ENCODE measurements at places on chromosomes 7 and 10.

GRCh38 chr7:98643236-98643985 lies 26.3 kb downstream of the NPTX2 start:
- DNase-seq, result no peak

DNA sequence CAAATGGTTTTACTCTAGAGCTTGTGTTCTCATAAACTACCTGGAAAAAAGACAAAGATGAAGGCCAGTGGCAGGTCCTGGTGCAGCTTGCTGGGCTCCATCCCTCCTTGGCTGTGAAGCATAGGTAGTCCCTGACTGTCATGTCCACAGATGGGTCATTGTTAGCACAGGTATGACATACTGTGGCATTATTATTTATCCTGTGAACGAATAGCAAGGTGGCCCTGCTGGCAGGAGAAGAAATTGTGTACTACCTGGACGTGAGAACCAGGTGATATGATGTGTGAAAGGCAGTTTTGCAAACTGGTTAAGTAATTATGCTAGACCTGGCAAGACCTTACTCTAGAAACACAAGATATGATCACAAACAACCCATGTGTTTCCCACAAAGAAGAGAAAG lies 63.9 kb downstream of the CCDC71L start:
- DNase-seq, result no peak

DNA sequence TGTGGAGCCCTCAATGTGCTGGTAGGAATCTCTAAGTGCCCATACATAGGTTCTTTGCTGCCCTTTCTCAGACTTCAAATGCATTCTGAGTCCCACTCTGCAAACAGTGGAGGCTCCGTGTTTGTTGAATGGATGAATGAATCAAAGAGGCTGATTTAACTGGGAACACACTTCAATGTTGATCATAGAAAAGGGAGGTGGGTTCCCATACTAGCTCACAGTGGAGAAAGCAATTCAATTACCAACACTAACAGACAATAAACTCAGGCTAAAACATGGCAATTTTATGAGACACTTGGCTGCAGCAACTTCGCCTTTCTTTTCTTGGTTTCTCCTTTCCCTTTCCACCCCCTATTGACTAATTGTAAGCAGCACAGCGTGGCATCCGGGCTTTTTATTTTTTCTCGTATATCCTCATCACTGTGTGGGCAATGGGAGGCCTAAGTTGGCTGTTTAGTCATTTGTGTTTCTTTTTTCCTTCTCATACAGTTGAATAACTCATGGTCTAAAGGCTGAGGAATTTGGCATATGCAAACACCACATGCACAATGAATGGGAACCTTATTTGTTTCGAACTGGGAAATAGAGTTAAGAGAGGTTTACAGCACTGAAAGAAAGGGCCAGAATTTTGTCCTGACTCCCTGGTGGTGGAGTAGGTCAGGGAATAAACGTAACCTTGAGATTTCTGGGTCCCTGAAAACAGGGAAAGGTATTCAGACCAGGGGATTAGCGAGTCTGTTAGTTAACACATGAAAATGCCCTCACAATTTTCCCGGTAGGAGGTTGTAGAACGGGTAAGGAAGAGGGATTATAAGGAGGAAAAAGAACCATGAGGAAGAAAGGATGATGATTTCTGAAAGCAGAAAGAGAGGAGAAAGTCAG lies 858.5 kb downstream of the KCNMA1 start:
- no peak for DNase-seq

- DNase-seq, result no peak
Measured at GRCh38 chr10:124374535-124375352, 44.0 kb downstream of the OAT start.

- DNase-seq, result no peak
Measured at GRCh38 chr10:94129393-94130130, 135.8 kb downstream of the PLCE1 start.

DNA sequence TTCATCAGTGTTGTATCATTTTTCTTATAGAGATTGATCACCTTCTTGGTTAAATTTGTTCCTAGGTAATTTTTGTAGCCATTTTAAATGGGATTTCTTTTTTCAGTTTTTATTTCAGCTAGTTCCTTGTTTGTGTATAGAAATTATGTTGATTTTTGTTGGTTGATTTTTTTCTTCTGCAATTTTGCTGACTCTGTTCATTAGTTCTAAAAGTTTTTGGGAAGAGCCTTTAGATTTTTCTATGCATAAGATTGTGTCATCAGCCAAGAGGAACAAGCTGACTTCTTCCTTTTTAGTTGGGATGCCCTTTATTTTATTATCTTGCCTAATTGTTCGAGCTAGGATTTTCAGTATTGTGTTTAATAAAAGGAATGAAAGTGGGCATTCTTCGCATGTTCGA lies 222.2 kb upstream of the TEX47 start:
- DNase-seq, result no peak

DNA sequence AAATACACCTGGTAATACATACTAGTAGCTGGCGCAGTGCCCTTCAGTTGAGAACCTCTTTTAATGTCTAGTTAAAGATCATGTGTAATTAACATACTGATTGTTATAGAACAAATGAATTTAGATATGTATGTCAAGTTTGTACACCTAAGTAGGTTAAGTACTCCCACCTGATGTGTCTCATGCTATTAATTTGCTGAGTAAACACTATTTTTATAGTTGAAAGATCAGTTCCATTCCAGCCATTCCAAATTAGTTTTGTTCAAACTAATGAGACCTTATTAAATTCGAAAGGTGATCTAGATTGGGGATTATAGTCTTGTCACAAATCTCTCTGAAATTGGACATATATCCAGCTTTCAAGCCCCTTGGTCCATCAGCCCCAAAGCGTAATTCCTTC lies 710.0 kb downstream of the LRMDA start:
- DNase-seq, result no peak

DNA sequence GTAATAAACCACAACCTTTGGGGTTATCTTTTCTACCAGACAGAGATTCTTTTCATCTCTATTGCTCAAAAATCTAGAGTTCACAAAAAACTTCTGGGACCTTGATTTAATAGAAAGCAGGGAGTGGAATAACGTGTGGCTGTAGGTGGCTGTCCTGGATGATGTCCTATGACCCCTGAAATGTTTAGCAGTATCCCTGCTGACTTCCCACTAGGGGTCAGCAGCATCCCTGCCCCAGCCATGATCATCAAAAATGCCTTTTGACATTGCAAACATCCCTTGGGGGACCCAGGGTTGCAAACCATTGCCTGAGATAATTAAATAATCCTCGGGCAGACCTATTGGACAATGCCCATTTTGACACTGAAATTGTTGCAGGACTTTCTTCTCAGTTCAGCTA lies 177.1 kb downstream of the USP6NL start:
- no peak for DNase-seq

DNA sequence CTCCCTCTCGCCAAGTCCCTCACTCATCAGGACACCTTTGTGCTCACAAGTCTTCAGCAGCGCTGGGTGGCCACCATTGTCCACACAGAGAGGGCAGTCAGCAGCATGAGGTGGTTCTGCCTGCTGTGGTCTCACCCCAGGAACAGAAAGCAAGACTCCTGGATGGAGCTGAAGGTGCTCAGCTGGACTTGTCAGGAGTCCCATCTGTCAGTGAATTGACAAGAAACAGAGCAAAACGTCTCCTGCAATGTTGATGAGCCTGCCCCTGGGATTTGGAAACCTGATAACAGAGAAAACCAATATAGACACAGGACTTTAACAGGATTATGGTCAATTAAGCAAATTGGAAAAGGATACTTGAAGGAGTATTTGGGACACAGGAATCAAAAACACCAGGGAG lies 122.2 kb upstream of the PRSS58 start:
- no peak for DNase-seq

- DNase-seq, result no peak
Measured at GRCh38 chr7:141695803-141696289, 6.1 kb downstream of the DENND11 start.

DNA sequence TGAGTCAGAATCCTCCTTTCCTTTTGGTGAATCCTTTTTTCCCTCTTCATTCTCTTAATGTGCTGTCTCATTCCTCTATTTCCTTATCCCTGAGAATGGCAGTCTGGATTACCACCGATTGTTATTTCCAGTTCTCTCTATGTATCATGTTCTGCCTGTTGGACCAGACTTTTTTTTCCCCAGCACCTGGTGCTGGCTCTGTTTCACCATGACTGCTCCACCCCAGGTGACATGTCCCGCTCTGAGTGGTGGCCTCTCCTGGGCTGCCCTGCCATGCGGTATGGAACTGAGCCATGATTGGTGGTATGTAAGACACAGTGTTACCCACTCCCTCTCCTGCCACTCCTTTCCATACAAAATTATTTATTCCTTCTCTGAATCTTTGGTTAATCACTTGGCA lies 399.9 kb downstream of the GATA3 start:
- no peak for DNase-seq

GRCh38 chr7:155361346-155361680 lies 63.6 kb downstream of the INSIG1 start:
- DNase-seq, result no peak

GRCh38 chr7:72219500-72219899 lies 192.6 kb downstream of the CALN1 start:
- DNase-seq, result no peak

DNA sequence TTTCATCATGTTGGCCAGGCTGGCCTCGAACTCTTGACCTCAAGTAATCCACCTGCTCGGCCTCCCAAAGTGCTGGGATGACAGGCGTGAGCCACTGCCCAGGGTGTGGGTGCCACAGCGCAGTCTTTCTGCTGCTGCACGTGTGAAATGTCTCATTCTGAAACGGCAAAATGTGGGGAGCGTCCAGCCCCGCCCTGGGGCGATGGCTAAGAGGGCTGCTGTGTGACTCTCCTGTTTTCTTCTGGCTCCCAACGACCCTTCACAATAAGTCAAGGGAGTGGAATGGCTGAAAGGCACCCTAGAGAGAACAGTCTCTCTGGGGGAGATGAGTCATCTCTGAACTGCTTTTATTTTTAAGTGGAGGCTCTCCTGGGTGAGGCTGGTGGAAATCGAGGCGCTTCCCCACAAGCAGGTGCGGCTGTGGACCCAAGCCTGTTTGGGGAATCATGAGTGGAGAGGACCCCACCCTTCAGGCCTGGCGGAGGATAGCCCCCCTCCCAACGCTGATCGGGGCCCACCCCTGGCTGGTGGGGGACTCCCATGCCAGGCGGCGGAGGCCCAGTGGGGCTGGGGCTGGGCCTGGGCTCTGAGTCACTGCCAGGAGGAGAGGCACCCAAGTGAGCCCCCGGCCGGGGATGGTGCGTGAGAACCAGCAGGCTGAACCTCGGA lies 18.0 kb downstream of the ADAP1 start:
- DNase-seq, result no peak

DNA sequence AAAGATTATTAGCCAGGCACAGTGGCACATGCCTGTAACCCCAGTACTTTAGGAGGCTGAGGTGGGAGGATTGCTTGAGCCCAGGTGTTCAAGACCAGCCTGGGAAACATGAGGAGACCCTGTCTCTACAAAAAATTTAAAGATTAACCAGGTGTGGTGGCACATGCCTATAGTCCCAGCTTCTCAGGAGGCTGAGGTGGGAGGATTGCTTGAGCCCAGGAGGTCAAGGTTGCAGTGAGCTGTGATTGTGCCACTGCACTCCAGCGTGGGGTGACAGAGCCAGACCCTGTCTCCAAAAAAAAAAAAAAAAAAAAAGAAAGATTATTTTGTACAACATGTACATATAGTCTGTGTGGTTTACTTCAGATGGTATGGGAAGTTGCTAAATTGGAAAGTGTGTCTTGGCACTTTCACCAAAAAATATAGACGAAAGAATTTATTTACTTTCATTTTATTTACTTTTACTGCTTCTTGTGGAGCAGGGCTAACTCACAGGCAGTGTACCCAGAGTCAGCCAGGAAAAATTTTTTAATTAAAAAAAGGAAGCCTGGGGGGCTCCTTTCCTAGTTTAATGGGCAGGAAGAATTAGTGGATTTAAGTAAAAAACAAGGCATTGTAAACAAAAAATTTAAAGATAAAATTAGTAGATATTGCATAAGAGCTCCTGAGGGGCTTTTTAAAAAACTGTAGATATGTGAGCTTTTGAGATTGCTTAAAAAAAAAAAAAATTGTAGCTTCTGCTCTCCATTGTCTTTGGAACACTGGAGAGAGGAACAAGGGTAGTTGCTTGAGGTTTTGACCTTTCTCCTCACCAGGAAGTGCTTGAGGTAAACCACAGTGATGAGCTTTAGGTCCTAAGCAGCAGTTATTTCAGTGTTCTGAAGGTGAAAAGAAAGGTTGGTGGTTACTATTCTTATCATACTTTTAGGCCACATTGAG lies 44.6 kb upstream of the VDAC2 start:
- no peak for DNase-seq

DNA sequence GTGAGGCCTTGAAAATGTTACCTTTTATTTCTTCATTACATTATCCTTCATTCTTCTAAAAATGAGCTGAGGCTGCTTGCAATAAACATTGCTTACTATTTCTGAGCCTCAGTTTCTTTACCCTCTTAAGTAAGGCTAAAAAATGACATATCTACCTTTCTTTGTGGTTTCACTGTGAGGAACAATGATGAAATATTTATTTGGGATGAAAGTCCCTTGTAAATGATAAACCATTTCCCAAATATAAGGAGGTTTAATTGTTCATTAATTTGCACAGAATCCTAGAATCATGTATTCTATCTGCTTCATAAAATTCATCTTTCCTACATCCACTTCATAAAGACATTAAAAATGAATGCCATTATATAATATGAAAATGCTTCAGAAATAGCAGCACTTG lies 27.9 kb downstream of the ZC3HAV1 start:
- DNase-seq, result no peak

DNA sequence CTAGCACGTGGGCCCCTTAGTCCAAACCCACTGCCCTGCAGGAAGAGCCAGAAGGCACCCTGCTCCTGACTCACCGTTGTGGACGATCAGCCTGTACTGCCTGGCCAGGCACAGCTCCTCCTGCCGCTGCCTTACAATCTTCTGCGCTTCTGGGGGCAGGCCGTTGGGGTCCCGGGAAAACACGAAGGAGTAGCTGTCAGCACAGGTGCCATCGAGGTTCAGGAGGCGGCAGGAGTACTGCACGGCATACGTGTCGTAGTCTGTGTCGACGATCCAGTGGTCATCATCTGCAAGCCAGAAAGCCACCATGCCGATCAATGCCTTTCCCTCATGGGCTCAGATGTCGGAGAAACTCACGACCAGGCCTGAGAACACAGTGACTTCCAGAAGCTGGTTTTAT lies 7.3 kb downstream of the RBP4 start:
- no peak for DNase-seq

Measured in stimulated activated CD8-positive, alpha-beta memory T cell treated with anti-CD3 and anti-CD28 coated beads, Interleukin-2, amount 100 ng/mL, for 1 hour (primary cell).